ENCODE measurements at places on chromosomes 5 and 9.

- DNase-seq, result no peak
Measured at GRCh38 chr5:143396353-143396940, 7.0 kb downstream of the NR3C1 start.

- DNase-seq, result no peak
Measured at GRCh38 chr5:154303133-154303532, 112.6 kb downstream of the GALNT10 start.

DNA sequence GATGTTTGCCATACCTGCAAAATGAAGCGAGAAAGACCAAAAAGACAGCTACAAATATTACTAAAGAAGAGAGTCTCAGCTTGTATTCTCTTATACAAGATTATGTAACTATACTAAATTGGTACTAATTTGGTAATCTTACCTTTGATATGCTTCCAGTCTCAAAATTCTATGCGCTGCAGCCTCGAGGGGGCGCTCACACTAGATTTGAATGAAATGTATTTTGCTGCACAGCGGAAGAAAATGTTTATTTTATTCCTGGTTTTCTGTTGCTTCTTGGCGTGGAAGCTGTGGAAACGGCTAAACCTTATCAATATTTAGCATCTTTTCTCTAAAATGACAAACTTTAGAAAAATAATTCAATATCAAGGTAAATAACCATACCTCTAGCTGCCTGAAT, 267.0 kb upstream of the NUDT12 start:
- DNase-seq, result no peak

- DNase-seq, result no peak
Measured at GRCh38 chr5:170143091-170143490, 37.4 kb downstream of the FOXI1 start.

DNA sequence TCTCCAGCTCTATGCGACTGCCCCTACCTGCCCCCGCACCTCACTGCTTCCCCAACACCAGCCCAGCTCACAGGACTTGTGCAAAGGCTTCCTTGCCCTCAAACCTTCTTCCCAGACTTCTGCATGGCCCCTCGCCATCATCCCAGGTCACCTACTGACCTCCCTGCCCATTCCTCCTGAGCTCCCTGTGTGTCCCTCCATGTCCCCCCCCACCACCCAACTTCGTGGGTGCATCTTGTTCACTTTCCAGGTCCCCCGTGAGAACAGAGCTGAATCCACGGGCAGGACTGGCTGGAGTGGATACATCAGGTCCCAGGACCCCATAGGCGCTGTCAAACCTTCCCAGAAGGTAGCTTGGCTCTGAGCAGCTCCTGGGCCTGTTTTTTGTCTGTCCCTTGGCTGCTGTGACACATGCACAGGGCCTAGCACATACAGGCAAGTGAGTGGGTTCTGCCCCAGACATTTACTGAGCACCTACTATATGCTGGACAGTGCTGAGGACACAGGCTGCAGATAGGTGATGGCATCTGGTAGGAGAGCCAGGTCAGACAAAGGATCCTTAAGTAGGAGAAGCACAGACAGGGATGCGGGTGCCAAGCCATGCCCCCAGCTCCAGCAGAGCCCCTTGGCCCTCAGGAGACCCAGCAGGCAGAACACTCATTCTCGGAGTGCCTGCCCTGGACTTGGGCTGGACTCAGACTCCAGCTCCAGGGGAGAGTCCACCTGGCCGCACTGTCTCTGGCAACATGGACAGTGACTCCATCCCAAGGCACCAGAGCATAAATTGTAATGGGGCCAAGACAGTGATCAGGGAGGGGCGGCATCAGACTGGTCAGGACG, 15.0 kb downstream of the NINJ1 start:
- DNase-seq, result no peak

DNA sequence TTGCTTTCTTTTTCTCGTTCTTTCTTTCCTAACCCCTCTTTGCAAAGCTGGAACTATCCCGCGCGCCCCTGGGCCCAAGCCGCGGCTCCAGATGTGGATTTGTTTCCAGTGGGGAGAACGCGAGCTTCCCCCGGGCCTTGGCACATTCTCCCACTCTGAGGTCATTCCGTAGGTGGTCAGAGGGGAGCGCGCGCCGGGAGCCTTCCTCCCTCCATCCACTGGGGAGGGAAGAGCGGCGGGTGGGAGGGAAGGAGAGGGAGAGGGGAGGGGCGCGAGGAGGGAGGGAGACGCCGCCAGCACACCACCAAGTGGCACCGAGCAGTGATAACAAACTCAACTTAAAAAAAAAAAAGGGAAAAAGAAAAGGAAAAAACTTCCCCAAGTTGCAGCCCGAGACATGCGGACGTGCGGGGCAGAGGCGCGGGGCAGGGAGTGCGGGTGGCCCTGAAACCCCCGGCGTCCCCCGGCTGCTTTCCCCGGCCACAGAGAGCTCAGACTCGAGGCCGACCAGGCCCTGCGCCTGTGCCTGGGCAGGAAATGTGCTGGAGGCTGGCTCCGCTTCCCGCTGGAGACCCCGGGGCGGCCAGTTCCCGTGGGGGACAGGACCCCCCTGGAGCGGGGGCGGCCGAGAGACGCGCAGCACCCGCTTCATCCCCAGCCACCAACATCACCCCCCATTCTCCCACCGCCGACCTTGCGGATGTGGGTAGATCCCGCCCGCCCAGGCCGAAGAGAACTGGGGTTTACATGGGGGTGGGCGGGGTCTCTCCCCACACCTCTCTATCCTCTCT, 3.1 kb downstream of the IER5L start:
- no peak for DNase-seq

DNA sequence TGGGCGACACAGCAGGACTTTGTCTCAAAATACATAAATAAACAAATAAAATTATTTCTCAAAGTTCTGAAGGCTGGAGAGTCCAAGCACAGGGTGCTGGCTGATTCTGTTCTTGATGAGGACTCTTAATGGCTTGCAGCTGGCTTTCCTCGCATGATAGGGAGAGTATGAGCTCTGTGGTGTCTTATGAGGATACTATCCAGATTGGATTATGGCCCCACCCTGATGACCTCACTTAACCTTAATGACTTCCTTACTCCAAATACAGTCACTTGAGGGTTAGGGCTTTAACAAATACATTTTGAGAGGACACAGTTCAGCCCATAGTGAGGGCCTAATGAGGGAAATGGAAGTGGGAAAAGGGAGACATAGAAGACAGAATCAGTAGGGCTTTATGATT, 87.7 kb downstream of the FOCAD start:
- DNase-seq, result no peak

- DNase-seq, result no peak
Measured at GRCh38 chr9:81619353-81620001, 69.9 kb downstream of the TLE1 start.

GRCh38 chr9:119963258-119963797, 594.1 kb upstream of the BRINP1 start:
- DNase-seq, result no peak

DNA sequence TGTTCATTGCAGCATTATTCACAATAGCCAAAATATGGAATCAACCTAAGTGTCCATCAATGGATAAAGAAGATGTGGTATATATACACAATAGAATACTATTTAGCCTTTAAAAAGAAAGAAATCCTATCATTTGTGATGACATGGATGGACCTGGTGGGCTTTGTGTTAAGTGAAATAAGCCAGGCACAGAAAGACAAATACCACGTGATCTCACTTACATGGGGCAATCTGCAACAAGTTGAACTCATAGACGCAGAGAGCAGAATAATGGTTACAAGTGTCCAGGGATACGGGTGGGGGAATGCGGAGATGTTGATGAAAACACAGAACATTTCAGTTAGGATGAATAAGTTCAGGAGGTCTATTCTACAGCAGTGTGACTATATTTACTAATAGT, 66.4 kb upstream of the ALDH1B1 start:
- DNase-seq, result no peak

DNA sequence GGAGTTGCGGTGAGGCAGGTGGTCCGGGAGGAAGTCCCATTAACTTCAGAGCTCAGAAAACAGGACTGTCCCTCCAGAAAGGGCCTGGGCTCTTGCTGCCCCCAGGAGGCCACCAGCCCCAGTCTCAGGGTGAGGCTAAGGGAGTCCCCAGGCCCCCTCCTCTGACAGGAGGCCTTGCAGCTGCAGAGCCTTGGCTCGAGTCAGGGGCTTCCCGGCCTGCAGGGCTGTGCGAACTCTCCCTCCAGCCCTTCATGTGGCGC, 3.2 kb upstream of the STPG3 start:
- DNase-seq, result no peak

Measured in stimulated activated CD8-positive, alpha-beta memory T cell treated with anti-CD3 and anti-CD28 coated beads, Interleukin-7, amount 100 ng/mL, for 4 hours (primary cell).